ENCODE measurements at places on chromosomes 7 and 10. TPM values are rescaled to one million over a fixed set of nuclear protein-coding genes. Genes with fewer than 3 reads are reported as not detected.

The THSD7A gene
- total RNA-seq = 4.0 TPM

The SLC35B4 gene
- 12.7 TPM for total RNA-seq

The PON3 gene
- not detected for total RNA-seq

The SEMA3C gene
- total RNA-seq = not detected

The NMT2 gene
- 220 TPM for total RNA-seq

The AFAP1L2 gene
- 0.25 TPM for total RNA-seq

The CHST3 gene
- 12.9 TPM for total RNA-seq

Measured in mammary microvascular endothelial cell (primary cell).